ENCODE measurements at places on chromosomes 4 and X.

DNA sequence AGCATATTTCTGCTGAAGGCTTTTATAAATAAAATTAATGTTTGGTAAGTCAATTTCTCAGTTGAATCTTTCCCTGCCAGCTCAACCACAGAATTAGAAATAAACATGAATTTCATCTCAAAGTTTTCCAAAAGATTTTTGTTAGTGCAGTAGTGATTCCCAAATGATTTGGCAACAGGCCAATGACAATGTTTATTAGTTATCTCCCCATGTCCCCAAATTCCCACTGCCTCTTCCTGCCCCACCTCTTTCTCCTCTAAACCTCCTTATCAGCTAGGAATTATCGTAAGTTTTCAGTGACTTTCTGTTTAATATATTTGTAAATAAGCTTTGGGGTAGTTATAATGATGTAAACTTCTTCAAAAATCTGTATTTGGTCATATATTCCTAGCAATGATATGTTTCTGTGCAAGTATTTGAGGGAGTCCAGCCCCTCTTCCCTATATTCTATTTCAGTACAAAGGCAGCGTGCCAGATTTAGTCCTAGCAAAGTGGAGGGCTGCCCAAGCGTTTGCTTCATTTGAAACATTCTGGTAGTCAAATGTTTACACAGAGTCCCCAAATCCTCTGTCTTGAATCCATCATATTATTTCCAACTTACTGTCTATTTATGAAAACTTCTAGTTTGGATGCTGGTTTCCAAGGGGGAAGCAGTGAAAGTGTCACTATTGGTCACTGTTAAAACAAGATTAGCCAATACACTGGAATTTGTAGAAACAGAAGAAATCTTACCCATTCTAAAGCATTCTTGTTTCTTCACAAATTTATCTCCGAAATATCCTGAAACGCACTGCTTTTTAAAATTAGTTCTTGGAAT, 33.7 kb upstream of the ANKRD50 start:
- no peak for DNase-seq

- DNase-seq = no peak
Measured at GRCh38 chr4:109302361-109303139, at the start of gene COL25A1. Gene COL25A1, minus strand, starts transcription at chr4:109302658.

- no peak for DNase-seq
Measured at GRCh38 chr4:105022811-105023667, 123.6 kb upstream of the TET2 start.

DNA sequence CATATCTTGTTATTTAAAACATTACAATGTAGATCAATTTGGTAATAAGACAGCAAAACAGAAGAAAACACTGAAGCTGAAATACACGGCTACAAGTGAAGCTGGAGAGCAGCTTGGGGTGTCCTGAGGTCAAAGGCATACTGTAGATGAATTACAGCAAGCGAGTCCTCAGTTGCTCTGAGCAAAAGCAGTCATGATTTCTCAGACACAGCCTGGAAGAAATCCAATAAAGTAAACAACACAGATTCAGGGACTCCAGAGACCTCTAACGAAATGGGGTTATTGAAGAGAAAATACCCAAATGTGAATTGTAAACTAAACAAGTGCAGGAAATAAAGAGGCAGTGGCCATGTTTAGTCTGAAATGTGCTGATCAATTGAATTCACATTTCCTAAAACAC, 324.4 kb downstream of the CAMK2D start:
- no peak for DNase-seq

Measured in SJSA1 (cell line).